ENCODE measurements at places on chromosomes 4 and X.

DNA sequence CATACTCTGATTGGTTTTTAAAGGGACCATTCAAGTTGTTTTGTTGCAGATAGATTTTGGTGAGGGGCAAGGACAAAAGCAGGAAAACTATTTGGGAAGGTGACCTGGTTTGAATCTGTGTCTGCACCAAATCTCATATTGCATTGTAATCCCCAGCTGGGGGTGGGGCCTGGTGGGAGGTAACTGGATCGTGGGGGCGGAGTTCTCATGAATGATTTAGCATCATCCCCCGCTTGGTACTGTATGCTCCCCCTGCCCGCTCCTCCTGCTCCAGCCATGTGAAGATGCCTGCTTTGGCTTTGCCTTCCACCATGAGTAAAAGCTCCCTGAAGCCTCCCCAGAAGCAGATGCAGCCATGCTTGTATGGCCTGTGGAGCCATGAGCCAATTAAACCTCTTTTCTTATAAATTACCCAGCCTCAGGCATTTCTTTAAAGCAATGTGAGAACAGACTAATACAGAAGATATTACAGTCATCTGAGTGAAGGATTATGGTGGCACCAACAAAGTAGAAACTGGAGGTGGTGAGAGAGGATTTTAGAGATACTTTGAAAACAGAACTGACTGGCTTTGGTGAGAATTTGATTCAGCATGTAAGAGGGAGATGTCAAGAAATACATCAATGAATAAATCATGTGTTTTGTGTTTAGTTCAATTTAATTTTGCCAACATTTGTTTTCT lies 14.4 kb downstream of the IL21 start:
- DNase-seq, result no peak

DNA sequence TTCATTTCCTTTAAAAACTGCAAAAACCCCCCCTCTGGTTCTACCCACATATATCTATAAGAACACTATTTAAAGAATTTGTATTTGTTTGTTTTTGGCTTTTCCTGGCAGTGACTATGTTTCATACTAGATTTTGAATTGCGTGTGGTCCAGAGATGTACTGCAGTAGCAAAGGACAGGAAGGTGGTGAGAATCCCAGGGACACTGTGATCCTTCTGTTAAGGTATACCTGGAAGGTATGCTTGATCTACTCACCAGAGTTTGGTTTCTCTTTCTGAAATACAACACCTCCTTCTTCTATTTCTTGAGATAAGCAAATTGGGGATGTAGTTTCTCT lies 129.6 kb upstream of the RASGEF1B start:
- DNase-seq, result no peak

DNA sequence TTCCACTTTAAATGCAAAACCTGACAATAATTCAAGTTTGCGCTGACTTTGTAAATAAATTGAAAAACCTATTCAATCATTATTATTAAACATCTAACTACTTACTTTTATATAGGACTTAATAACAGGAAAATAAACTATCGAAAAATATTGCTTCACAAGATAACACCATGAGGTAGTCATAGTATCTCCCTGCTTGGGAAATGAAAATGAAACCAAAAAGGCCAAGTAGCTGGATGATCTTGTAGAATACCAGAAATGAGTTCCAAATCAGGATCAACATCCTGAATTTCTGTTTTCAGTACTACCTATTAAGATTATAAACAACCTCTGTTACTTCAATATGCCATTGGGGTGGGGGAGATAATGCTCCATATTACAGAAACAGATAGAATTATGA lies 58.9 kb downstream of the CHIC2 start:
- DNase-seq, result no peak

DNA sequence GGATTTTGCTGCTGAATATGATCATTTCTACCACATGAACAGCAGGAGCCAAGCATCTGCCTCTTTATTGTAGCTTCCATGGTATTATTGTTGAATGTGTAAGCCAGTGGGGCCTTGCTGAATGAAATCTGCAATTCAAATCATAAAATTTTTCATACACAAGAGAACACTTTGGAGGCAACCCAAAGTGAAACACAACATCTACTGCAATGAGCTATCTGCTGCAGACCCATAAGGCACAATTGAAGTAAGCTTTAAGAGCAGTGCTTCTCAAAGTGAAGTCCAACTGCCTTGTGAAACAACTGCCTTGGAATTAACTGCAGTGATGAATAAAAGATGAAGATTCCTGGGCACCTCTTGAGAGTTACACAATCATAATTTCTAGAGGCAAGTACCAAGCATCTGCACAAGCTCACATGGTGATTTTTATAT lies 626.3 kb upstream of the INTU start:
- no peak for DNase-seq

DNA sequence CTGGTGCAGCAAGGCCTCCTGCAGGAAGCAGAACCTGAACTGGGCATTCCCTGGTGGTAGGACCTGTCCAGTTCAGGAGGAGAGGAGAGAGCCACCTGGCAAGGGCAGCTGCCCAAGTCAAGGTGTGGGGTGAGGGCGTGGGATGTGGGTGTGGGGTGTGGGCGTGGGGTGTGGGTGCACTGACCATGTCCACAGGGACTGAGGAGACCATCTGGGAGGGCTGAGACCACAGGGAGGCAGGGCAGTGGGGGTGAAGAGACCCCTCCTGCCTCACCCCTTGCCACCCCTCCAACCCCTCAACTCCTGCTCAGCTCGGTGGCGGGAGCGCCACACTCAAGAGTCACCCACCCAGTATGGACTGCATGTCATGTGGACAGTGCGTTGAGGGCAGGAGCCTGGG lies 117.9 kb downstream of the CPZ start:
- peak; percentile 22 for DNase-seq

Data from activated CD8-positive, alpha-beta memory T cell treated with anti-CD3 and anti-CD28 coated beads, Interleukin-2, amount 50 U/mL, for 48 hours (primary cell).